ENCODE measurements at places on chromosomes 2 and 18.

DNA sequence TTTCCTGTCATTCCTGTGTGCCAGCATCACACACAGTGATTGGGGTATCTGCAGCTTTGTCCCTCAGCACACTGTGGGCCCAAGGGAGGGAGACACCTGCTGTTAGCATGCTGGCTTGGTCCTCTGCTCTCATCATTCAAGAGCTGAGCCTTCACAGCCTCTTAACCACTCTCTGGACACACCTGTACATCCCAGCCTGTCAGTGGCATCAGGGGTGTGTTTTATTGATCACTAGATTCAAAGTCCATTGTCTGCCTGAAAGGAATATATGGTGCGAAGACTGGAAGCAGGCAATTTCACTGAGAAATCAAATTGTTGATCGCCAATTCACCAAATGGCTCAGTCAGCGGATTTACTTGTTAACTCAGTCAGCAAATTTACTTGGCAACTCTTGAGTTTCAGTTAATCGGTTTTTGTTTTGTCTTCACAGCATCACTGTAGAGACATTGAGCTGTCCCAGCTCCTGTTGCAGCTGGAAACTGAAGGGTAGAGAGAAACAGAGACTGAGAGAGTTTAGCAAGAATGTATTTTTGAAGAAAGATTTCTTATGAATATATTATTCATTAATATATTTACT is 56.3 kb upstream of the TMEM200C start:
- no peak for DNase-seq

DNA sequence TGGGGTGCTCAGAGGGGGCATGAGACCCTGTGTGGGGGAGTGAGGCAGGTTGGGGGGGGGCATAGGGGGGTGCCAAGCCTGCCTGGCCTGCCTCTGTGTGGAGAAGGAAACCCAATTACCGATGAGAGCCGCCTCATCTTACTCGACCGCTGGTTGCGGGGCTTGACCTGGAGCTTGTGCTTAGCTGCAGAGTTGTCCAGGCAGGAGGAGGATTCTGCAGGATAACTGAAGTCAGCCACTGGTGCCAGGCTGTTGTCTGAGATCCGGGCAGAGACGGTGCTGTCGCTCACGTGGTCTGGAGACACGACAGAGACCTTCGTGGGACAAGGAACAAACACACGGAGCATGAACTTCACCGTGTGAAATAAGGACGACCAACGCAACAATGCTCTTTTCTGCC is 95.9 kb upstream of the MGAT4A start:
- DNase-seq: no peak

DNA sequence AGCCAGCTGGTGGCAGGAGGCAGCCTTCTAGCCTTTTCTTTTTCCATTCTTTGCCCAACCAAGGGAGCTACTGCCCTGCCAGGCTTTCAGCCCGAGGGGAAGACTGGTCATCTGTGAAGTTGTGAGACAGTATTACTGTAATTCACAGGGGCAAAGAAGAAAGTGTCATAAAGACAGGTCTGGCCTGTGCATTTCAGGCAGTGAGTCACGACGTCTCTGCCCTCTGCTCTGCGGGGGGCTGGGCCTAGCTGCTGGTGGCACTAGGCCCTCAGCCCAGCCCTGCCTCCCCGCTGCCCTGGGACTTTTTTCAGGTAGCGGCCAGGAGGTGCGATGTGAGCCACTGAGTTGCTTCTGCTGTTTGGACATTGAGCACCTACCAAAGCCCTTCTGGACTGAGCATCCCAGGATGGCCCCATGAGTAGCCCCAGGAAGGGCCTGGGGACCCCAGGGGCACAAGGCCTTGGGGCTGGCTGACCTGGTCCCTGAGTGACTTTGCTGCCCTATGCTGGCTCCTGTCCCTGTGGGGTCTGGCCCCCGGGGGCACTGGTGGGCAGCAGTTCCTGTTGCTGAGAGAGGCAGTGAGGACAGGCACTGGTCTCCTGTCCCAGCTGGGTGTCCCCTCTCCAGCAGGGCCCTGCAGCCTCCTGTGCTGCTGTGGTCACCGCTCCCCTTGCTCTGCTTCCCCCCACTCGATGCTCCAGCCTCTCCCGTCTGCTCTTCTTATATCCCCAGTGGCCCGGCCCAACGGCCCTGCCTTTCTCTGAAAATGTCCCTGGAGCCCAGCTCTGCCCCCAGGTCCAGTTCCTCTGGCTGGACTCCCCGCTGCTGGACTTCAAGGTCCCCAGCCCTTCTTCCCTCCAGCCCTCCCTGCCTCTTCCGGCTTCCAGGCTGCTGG is 7.0 kb downstream of the INHBB start:
- no peak for DNase-seq

DNA sequence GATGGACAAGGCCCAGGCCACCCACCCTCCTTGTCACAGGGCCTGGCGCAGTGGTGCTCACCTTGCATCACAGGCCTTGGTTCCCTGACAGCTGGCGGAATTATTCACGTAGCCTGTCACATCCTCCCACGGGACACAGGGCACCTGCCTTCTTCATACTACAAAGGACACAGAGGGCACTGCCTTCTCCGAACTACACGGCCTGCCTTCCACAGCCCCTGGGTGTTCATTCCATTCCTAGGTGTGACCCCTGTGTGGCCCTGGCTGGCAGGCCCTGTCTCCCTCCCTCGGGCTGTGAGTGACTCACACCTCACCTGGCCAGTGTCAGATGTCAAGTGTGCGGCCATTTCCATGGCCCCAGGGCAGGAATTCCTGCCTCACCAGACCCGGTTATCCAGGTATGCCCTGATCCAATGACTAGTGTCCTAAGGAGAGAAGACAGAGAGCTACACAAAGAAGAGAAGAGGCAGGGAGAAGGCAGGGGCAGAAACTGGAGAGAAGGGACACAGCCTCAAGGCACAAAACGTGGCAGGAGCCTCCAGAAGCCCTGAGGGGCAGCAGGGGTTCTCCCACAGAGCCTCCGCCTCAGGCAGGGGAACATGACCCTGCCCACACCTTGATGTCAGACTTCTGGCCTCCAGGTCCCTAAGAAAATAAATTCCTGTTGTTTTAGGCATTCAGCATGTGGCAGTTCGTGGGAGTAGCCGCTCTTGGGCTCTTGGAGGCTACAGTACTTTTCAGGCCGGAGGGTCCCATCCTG is 43.4 kb downstream of the MBP start:
- no peak for DNase-seq

DNA sequence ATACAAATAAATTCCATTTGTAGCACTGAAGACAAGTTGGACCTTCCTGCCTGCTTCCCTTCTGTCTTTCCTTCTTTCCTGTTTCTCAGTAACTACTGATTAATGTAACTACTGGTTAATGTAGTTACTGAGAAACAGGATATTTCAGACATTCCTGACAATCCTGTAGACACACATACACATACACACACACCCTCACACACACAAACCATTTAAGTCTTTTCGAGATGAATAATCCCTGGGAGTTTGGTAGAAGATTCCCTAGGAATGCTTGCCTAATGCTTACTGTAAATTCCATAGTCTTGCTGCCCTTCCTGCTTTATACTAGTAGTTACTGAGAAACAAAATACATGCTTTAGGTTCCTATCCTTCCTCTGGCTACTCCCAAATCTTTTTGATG is 83.9 kb downstream of the PIK3C3 start:
- DNase-seq: no peak

DNA sequence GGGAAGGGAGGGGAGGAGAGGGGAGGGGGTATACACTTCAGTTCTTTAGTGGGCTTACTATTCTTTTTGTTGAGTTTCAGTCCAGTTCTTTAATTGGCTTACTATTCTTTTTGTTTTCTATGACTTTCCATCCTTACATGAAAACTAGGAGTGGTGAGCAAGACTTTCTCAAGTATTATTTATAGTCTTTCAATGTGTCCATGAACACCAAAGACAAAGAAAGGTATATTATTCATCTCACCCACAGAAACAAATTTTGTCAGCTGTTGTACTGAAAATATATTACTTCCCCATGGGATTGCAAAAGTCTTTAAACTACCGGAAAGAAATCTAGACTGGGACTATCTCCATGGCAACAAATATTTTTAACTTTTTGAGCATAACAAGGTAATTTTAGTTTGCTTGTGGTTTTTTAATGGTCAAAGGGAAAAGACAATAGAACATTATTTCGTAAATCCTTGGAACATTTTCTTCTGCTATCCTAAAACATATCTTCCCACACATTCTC is 17.6 kb downstream of the ADAM17 start:
- DNase-seq: peak; percentile 96

DNA sequence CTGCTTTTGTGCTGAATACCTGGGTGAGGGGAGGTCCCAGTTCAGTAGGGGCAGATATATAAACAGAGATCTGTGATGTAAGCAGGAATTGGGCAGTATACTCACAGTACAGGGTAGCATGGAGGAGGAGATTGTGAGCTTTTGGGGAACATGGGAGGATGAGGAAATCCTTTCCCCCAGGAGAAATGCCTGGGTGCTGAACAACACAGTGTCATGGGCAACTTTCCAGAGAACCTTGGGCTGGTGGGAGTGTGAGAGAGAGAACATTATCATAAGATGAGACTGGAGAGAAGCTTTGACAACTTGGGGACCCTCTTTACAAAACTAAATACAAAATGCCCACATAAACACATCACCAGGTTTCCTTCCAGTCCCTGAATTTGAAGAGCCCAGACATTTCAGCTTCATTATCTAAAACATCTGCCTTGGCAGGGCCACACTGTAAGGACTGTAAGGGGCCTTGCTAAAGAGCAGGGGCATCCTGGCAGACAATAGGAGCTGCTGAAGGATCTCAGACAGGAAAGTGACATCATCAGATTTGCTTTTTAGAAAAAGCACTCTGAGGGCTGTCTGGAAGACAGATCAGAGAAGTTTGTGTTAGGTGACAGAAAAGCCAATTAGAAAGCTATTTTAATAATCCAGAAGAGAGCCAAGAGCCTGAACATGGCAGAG is 303.1 kb upstream of the FBXO11 start:
- no peak for DNase-seq

DNA sequence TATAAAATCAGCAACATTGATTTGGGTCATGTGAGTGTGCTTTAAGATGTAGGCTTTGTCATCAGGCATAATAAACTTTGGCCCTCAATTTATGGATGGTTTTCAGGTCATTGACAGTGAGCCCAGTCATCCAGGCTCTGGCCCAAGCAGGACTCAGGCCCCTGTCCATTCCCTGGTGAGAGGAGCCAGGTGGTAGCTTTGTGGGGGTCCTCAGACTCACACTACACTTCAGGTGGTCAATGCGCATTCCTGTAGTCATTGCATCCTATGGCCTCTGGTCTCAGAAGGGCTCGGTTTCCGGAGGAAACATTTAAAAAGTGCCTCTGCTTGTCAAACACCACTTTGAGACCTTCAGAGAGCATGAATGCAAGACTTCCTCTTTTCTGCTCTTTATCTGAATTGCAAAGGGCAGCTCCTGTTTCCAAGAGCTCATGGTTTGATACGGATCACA is 20.2 kb downstream of the LGALSL start:
- DNase-seq: peak; percentile 79

DNA sequence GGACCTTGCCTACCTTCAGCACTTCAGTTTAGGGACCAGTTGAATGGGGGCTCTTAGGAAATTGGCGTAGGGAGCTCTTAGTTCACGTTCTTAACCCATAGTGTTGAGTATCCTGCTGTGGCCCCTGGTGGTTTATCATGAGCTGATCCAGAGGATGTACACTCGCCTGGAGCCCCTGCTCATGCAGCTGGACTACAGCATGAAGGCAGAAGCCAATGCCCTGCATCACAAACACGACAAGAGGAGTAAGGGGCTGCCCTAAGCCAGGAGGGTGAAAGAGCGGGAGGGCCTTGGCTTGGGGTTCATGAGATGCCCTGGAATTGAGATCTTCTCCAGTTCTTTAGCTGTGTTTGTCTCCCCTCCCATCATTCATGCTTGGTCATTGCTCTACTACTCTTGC is 2.9 kb downstream of the RETREG2 start:
- DNase-seq: no peak

DNA sequence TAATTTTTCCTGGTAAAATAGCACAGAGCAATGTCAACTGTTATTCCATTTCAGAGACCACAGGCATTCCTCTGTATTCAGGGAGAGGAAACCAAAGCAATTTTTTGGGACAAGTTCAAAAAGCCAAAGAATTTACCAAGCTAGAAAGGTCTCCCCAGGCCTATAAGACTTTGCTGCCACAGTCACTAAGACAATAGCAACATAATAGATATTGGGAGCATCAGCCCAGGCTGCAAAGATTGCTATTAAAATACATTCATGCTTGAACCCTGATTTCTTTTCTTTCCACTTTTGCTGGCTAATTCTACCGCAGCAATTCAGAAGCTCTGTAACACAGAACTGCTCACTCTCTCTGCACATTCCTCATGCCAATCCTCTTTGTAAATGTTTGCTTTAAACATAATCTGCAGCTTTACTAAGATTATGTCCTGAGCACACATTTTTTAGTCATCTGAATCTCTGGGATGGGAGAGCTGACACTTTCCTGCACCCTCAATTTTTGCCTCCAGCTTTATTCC is 76.3 kb downstream of the CLHC1 start:
- DNase-seq: no peak

- DNase-seq: no peak
Measured at GRCh38 chr2:204551512-204551863, 6.2 kb downstream of the PARD3B start.

- DNase-seq: no peak
Measured at GRCh38 chr2:166519391-166519962, 25.4 kb upstream of the SCN7A start.

DNA sequence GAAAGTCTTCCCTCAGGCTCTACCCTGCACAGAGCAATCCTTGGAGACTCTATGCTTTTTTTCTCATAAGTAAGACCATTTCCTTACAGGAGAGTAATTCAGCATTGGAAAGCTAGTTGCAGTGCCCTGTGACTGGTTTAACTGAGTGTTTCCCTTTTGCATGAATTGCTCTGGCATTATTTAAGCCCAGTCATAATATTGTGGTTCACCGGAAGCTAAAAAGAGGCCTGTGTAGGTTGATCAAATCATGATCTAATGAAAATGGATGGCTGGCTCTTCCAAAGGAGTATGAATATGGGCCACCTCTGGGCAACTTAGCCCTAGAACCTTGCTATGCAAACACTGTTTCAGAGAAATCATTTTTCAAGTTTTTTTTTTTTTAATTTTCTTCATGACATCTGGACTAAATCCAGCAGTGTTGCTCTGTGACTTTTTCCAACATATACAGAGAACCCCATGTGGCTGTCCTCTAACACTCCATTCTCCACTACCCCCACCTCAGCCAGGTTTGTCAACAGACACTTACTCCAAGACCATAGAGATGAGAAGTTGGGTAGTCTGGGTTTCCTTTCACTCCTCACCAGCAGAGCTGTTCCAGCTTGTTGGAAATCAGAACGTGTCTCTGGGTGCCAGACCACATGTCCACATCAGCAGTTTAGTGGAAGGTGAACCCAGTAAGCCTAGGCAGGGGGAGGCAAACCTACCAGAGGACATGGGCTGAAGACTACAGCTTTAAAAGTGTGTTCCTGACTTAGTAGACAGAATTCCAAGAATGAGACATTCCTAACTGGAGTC is 175.2 kb upstream of the SLC14A2 start:
- DNase-seq: no peak

GRCh38 chr2:166135152-166135848 is 7.5 kb upstream of the SCN1A start:
- DNase-seq: no peak

GRCh38 chr2:74481961-74482800 is 617 bp downstream of the CCDC142 start:
- DNase-seq: peak; percentile 47
